ENCODE measurements at places on chromosomes 16 and 17. TPM values are rescaled to one million over a fixed set of nuclear protein-coding genes. Genes with fewer than 3 reads are reported as not detected.

DNA sequence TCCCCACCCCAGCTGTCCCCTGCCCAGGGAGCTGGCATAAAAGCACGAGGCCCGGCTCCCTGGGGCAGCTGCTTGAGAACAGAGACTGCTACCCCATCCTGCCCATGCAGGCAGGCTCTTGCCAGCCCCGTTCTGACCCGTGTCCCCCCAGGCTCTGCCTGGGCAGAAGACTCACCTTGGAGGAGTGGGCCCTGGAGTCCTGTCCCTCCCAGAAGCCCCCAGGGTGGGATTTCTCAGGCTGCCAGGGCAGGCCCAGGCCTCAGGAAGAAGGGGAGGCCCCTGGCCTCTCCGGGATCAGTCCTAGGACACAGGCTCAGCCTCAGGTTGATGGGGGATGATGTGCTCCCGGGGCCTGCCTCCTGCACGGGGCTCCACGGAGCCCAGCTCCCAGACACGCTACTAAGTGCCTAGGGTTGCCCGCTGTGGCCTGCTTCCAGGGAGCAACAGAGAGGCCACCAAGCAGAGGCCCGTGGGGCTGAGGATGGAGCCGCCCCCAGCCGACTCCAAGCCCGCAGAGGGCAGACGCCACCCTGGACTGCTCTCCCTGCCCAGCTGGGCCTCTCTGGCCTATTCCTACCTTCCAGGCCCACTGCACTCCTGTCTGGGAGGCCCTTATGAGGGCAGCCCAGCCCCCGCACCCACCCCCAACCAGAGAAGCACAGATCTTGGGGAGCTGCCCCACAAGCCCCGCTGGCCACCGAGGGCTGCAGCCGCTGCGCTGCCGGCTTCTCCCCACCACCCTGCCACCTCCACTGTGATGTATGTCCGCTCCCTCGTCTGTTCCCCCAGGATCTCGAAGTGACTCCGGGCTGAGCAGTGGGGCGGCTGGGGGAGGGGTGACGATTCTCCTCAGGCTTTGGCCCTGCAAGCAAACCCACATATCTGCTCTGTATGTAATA lies 1.7 kb downstream of the NME3 start:
- no peak for DNase-seq

DNA sequence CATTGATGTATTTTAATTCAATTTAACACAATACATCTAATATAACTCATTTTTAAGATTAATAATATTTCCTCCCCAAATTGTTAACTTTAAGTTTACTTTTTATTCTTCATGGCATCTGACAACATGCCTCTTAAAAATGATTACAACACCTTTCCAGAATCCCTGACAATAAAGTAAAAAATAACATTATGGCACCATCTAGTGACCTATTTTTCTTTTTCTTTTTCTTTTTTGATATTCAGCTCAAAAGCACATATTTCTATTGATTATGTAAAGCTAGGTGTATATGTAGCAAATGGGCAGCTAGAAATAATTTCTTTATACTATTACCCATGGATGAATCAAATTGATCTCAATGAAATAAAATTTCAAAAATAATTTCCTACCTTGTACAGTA lies 834.3 kb upstream of the CDH8 start:
- no peak for DNase-seq

- no peak for DNase-seq
These were observed 79.8 kb downstream of the JPH3 start for GRCh38 chr16:87681981-87682570.

GRCh38 chr17:62696256-62696655 lies 68.8 kb downstream of the MRC2 start:
- DNase-seq: no peak

- no peak for DNase-seq
These were observed 8.6 kb downstream of the TMEM94 start for GRCh38 chr17:75465039-75465438.

GRCh38 chr16:85086347-85087291 lies 25.7 kb downstream of the CIBAR2 start:
- peak; percentile 85 for DNase-seq

Gene CD300A
- total RNA-seq: 5.7 TPM

Gene AOC3
- total RNA-seq: 96.4 TPM

DNA sequence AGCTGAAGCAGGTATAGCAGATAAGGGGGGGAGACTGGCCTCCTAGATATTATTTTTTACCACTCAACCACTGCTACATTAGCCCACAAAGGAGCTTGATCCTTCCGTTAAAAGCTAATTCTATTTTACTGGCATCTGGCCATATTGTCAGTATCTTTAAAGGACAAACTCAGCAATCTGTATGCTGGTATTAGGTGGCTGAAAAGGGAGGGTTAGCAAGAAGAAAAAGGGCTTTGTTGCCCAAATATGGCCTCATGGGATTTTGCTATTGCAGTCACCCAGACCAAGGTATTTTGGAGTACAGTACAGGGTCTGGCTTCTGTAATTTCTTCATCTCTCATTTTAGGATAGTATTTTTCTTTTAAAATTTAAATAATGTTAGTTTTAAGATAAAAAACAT lies 14.4 kb downstream of the RFWD3 start:
- no peak for DNase-seq

- peak; percentile 14 for DNase-seq
These were observed 9.9 kb upstream of the MEAK7 start for GRCh38 chr16:84514295-84514873.

DNA sequence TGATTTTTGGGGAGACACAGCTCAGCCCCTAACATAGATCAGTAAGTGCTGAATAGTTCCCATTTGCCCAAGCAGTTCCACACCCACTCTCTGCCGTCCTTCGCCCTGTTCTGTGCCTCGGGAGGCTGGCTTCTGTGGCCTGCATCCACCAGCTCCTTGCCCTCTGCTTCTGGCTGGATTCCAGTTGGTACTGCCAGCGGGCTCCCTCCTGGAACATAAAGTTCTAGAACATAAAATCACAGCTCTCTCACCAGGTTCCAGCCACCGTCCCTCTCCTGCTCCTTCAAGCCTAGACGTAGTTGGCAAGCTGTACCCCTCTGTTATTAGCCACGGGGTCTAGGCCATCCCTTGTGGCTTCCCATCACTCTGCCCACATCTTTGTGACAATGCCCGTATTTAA lies 3.9 kb upstream of the MRPS23 start:
- DNase-seq: peak; percentile 36

Gene KRTAP4-12
- not detected for total RNA-seq

GRCh38 chr16:21156767-21157467 lies 1.6 kb upstream of the LDAF1 start:
- DNase-seq: peak; percentile 26

DNA sequence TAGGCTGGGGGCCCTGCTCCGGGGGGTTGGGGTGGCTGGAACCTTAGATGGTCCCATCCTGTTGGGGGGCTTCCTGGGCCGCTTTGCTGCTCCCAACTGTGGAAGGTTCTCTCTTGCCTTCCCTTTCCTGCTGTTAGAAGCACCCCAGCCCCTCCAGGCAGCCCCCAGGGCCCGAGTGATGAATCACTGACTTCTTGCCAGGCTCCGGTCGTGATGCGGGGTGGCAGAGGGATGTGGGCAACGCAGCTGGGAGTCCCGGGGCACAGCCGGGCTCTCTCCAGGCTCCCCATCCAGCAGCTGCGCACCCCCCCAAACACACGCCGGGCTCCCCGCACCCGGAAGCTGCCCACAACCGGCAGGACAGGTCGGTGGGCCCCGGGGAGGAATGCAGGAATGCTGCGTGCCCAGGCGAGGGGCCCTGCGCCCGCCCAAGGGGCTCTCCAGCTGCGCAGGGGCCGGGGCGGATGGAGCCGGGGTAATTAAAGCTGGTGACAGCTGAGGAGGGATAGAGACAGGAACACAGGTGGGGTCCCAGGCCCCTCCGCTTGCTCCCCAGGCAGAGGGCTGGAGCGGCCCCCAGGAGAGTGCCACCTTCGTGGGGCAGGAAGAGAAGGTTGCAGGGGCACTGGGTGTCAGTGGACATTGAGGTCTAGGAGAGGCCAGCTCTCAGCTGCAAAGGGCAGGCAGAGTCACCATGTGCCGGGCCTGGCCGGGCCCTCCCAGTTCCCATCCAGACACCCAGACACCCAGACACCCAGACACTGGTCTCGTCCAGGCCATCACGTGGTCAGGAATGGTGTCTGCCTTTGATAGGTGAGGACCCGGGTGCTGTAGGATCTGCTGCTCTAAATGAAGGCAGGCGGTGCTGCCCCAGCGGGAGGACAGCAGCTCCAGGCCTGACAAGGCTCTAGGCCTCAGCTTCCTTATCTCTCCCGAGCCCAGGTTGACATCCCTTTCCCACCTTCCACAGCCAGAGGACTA lies 15.0 kb upstream of the SLC38A10 start:
- DNase-seq: no peak

Gene TBC1D3E
- not detected for total RNA-seq

DNA sequence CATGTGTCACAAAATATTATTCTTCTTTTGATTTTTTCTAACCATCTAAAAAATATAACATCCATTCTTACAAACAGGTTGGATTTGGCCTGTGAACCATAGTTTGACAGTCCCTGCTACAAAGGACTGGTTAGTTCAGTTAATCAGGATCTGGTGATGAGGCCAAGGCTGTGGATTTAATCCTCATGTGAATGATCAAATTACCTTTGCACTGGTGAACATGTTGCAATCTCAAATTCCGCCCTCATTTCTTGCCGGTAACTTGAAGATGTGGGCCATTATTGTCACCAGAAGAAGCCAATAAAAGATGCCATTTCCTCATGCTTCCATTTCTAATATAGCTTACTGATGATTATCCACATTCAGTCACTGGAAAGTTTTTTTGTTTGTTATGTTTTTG lies 35.3 kb upstream of the YPEL2 start:
- no peak for DNase-seq

GRCh38 chr16:27326738-27327585 lies 13.2 kb downstream of the IL4R start:
- peak; percentile 87 for DNase-seq

- DNase-seq: no peak
These were observed 41.8 kb upstream of the SLC12A3 start for GRCh38 chr16:56823081-56823733.

DNA sequence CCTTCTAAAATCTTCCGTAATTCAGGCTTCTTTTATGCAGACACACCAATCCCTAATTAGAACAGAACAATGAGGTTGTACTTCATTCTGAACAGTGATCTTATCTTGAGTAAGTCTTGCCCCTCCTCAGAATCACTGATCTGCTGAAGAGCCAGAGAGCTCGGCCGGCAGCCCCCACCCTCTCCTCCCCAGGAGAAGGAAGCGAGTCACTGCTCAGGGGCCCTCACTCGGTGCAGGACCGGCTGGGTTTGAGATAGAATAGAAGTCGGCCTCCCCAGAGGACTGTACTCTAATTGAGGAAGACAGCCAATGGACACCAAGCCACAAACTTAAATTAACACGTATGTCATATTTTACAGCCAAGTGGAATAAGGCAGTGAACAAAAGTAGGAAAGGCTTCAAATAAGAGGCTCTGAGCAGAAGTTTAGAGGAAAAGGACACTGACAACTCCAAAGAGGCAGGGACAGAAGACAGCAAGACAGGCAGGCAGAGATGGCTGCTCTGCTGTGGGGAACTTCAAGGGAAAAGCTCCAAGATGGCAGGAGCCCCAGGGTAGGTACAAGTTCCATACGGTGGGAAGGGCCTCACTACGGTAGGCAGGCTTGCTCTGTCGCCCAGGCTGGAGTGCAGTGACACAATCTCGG lies 18.6 kb downstream of the CREBBP start:
- no peak for DNase-seq

DNA sequence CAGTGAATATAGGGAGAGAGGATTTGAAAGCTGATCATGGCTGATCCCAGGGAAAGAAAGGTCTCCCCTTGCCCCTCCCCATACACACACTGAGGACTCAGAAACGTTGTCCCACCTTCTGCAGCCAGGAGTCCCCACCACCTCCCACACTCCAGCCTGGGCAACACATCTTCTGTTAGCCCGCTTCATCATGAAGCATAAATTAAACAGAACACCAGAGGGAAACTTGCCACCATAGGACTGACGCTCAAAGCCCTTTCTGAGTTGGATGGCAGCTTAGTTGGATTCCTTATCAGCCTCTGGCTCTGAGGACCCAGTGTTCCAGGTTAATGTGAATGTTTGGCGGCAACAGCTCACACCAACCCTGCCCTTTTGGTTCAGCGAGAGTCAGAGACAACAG lies 33.9 kb downstream of the ARHGAP27 start:
- no peak for DNase-seq

GRCh38 chr17:72392056-72393010 lies 271.5 kb downstream of the SOX9 start:
- DNase-seq: no peak

- no peak for DNase-seq
These were observed 14.6 kb downstream of the ADCY7 start for GRCh38 chr16:50280932-50281331.

GRCh38 chr16:30585022-30585399 lies 486 bp downstream of the ZNF785 start:
- DNase-seq: no peak

Gene GP2
- total RNA-seq: not detected

GRCh38 chr16:2190659-2191445 lies 5.6 kb downstream of the CASKIN1 start:
- DNase-seq: no peak

Gene CD79B
- total RNA-seq: 7.5 TPM

- no peak for DNase-seq
These were observed 916.1 kb downstream of the KCNJ2 start for GRCh38 chr17:71085238-71086033.

DNA sequence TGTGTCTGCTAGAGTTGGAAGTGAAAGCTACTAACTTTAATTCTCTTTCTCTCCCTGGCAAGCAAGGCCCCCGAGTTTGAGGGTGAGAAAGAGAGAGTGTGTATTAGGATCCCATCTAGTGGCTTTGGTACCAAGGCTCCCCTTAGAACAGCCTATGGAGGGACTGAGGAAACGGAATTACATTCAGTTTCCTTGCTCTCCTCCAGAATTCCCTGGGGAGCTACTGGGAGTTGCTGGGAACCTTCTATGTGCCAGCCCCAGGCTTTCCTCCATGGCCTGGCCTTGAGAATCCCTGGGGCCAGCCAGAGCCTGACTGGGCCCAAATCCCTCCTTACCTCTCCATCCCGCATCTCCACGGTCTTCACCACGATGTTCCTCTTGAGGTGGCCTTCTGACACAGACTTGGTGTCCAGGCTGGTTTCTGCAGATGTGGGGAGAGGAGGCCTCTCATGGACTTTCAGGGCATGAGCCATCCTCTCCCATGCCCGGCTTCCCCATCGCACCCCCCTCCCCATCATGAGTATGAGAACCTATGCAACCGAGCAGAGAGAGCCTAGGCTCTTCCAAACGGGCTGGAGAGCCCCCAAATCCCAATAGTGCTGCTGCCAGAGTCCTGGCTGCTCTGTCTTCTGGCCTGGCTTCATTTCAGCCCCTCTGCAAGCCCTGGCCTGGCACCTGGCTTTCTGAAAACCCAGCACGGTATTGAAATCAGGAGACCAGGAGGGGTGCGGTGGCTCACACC lies 7.4 kb downstream of the GFAP start:
- no peak for DNase-seq
